Activated CD4-positive, alpha-beta T cell treated with anti-CD3 and anti-CD28 coated beads for 24 hours (primary cell): ENCODE measurements at places on chromosomes 11 and 22.
A peak's percentile ranks its signal among the peaks of the same experiment; 100 is the strongest.

- DNase-seq, result no peak
Measured at GRCh38 chr11:10415817-10416392, 39.2 kb upstream of the AMPD3 start.

- DNase-seq, result no peak
Measured at GRCh38 chr11:69498614-69499175, 17.2 kb downstream of the LINC01488 start.

DNA sequence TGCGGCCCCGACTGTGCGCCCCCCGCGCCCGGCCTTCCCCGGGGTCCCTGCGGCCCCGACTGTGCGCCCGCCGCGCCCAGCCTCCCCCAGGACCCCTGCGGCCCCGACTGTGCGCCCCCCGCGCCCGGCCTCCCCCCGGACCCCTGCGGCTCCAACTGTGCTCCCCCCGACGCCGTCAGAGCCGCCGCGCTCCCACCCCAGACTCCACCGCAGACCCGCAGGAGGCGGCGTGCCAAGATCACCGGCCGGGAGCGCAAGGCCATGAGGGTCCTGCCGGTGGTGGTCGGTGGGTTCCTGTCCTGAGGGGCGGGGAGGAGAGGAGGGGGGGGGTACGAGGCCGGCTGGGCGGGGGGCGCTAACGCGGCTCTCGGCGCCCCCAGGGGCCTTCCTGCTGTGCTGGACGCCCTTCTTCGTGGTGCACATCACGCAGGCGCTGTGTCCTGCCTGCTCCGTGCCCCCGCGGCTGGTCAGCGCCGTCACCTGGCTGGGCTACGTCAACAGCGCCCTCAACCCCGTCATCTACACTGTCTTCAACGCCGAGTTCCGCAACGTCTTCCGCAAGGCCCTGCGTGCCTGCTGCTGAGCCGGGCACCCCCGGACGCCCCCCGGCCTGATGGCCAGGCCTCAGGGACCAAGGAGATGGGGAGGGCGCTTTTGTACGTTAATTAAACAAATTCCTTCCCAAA lies 3.1 kb downstream of the DRD4 start:
- no peak for DNase-seq

- peak; percentile 18 for DNase-seq
Measured at GRCh38 chr11:118398791-118399559, 2.4 kb upstream of the ATP5MG start.

DNA sequence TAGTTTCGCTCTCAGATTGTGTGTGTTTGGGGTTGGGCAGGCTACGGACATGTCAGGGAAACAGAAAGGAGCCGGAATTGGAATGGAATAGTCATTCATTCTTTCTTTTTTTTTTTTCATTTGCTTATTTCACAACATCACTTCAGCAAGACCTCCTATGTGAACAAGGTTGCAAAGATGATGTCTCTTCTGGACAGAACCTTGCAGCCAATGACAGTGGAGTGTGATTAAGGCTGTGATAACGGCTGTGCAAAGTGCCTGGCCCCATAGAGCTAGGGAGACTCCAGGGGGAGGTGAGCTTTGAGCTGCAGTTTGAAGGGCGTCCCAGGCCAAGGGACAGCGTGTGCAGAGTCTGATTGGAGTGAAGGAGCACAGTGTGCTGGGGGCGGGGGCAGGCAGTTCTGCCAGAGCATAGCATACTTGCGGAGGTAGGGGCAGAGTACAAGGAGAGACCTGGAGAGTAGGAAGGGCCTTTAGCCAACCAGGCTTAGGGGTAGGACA lies 3.4 kb downstream of the TIGD3 start:
- no peak for DNase-seq

DNA sequence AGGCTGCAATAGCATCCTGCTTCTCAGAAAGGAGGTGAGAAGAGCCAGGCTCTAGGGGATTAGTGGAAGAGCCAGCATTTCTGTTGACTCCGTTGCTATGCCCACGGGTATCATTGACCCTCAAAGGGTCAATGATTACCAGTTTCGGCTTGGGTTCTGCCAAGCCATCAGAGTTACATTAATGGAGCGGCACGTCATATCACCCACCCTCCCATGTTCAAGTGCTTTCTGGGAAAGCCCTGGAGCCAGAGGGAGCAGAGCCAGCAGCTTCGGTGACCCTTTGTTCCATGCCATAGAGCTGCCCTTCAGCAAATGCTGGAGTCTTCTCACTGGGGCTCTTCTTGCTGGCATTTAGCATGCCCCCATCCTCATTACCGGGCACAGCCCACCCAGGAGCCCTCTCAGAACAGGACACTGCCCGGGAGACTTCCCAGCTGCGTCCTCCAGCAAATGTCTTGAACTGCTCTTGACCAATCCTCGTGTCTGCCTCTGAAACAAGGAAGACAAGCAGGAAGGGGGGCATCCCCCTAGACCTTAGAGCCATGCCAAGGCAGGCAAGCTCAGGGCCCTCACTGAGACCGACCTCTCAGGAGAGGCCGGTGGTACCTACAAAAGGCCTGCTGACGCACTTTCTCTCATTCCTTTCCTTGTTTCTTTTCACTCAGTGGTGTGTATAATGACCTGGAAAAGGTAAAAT lies 14.6 kb downstream of the KCNJ1 start:
- DNase-seq, result no peak

DNA sequence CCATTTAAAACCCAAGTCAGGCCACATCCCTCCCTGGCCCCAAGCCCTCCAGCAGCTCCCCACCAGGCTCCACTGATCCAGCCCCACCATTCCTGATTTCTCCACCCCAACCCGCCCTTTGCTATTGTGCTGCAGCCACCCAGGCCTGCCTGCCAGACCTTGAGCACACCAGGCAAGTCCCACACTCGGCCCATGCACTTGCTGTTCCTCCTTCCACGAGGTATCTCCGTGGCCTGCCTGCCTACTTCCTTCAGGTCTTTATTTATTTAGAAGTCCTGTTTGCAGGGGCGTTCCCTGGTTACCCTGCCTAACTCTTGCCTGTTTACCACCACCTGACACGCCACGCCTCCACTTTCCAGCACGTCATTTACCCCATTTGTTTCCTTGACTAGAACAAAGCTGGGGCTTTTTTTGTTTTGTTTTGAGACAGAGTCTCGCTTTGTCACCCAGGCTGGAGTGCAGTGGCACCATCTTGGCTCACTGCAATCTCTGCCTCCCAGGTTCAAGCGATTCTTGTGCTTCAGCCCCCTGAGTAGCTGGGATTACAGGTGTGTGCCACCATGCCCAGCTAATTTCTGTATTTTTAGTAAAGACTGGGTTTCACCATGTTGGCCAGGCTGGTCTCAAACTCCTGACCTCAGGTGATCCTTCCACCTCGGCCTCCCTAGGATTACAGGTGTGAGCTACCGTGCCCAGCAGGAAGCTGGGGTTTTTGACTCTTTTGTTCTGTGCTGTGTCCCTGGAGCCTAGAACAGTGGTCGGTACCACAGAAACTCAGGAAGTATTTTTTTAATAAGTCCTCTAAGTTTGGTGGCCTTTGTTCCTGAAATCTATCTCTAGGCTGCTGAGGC lies 6.7 kb downstream of the CENPM start:
- DNase-seq, result peak; percentile 88

- DNase-seq, result no peak
Measured at GRCh38 chr22:39739338-39740027, 154.1 kb downstream of the ENTHD1 start.

- DNase-seq, result no peak
Measured at GRCh38 chr11:117075186-117075585, 23.0 kb downstream of the SIK3 start.

DNA sequence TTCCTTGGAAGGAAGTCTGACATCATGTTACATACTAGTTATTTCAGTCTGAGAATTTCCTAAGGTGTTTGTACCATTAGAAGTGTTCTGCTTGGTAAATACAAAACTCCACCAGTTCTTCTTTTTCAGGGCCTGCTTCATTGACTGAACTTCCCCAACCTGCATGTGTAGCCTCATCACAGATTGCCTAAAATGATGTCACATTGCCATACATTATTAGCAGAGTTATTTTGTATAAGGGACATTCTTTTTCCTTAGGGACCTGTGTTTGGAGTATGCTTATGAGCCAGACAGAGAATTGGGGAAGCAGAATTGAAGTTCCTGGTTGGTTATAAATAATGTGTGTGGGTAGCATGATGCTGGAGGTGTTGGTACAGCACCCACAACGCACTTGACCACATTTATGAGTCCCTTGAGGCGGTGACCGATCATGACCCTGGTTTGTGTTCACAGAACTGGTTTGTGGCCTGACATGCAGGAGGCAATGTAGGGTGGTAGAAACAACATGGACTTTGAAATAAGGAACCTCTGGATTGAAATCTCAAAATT lies 16.4 kb upstream of the MMP7 start:
- DNase-seq, result no peak

DNA sequence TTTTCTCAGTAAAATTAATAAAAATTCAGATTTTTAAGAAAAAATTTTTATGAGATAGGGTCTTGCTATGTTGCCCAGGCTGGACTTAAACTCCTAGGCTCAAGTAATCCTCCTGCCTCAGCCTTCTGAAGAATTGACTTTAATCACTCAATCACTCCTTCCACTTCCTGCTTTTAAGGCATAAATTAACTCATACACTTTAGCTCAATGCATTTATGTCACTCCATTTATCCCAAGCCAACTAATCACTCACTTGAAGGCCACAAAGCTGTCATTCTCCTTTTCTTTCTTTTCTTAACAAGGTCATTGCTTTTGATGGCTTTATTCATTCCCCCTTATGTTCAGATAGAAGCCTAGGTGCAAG lies 877 bp downstream of the ALG9 start:
- no peak for DNase-seq

DNA sequence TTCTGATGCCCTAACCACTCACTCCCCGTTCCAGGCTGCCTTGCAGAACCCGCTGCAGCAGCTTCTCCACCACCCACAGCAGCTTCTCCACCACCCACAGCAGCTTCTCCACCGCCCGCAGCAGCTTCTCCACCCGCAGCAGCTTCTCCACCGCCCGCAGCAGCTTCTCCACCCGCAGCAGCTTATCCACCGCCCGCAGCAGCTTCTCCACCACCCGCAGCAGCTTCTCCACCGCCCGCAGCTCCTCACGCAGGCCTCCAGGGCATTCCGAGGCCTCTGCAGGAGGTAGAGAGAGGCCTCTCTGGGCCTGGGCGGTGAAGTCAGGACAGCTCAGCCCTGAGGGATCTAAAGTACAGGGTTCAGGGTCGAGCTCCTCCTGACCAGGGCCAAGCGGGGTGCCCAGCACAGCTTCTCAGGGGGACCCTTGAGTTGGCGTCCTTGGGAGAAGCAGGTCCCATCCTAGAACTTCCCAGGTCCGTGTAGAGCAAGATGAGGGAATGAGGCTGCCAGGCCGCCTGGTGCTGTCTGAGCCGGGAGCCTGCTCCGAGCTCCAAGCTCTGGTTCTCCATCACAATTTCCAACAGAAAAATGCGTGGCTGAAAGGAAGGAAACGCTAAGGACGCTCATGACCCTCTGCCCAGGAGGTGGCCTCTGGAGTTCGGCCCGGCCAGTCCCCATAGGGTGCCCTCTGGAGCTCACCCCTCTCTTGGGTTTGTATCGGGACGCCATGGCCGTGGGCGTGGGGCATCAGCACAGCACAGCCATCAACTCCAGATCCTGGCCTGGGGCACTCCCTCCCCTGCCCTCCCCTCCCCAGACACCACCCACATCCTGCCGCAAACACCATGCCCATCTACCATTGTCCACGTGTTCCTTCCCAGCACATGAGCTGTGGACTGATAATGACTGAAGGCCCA lies 528.6 kb downstream of the BRD1 start:
- DNase-seq, result no peak

DNA sequence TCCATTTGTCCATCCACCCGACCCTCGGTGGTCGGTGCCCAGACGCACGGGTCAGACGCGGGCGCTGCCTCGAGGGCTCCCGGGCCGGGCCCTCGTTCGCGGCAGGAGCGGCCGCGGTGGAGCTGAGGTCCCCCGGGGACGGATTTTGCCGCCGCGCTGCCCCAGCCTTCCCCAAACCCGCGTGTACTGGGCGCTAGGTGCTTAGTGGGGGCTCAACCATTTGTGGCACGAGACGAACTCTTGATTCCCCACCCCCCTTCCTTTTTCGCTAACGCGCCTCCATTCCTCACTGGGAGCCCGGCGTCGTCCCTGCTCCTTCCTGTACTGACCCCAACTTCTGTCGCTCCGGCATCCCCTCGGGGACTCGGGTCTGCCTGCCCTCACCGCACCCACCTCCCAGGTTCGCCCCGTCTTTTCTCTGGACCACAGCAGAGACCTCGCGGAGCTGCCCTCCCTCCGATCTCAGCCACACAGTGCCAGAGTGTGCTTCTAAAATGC lies 789 bp upstream of the CBX7 start:
- no peak for DNase-seq

DNA sequence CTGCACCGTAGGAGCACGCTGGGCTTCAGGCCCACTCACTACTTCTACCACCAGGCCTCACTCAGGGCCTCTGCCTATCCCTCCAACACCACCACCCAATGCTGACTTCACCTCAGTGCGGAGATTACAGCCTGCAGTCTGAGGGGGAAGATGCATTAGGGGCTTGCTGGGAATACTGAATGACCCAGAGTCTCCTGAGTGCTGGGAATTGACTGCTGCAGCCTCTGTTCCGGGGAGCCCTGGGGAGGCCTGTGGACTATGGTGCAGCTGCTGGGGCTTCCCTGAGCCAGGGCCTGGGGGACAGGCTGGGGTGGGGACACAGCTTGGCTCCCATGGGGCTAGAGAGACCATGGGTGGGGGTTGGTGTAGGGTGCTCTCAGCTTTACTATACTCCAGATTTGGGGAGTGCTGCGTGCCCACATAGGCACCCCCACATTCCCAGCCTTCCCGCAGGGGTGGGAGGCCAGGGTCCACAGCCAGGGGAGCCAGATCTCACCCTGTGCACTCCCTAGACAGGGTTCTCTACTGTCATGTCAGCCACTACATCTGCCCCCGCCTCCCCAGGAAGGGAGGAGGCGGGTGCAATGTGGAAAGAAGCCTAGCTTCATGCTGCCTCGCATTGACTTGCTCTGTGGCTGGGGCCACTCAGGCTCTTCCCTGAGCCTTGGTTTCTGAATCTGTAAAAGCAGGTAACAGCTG lies 44.4 kb downstream of the GDPD5 start:
- DNase-seq, result no peak

- DNase-seq, result no peak
Measured at GRCh38 chr11:120121914-120122473, 15.9 kb downstream of the TRIM29 start.

- DNase-seq, result no peak
Measured at GRCh38 chr22:30947173-30947815, 21.3 kb downstream of the MORC2 start.

DNA sequence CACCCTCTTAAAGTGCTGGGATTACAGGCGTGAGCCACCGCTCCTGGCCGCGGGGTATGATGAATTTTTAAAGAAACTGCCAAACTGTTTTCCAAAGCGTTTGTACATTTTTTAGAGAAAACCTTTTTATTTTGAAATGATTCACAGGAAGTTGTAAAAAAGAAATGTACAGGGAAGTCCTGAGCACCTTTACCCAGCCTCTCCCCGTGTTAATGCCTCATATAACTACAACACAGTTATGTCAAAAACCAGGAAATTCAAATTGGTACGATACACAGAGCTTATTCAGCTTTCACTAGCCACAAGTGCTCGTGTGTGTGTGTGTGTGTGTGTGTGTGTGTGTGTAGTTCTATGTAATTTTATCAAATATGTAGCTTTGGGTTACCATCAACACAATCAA lies 7.0 kb upstream of the FAM118A start:
- DNase-seq, result no peak
